ENCODE measurements at places on chromosomes 7 and 10.

- DNase-seq: no peak
Observed at GRCh38 chr7:78055001-78055573, 256.5 kb downstream of the PHTF2 start.

DNA sequence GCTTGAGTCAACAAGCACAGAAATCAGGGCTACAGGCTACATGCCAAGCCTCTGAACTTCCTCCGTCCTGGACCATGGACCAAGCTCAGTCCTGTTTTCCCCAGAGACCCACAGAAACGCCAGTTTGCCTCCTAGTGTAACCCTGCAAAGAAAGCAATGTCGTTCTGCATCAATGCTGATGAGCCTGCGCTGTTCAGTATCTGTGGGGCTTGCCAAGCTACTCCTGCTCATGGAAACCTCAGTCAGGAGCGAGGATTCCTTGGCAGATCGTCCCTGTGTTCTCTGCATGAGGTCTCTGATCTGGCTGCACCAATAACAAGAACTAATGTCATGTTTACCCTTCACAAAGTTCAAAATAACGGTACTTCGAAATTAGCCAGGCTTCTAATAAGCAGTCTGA, 495.5 kb upstream of the C7orf33 start:
- no peak for DNase-seq

- DNase-seq: no peak
Observed at GRCh38 chr7:26485367-26485934, 193.8 kb downstream of the SNX10 start.

GRCh38 chr7:5694912-5695726, 86.3 kb downstream of the RNF216 start:
- DNase-seq: peak; percentile 49

- no peak for DNase-seq
Observed at GRCh38 chr10:103733045-103733419, 122.3 kb downstream of the SH3PXD2A start.

DNA sequence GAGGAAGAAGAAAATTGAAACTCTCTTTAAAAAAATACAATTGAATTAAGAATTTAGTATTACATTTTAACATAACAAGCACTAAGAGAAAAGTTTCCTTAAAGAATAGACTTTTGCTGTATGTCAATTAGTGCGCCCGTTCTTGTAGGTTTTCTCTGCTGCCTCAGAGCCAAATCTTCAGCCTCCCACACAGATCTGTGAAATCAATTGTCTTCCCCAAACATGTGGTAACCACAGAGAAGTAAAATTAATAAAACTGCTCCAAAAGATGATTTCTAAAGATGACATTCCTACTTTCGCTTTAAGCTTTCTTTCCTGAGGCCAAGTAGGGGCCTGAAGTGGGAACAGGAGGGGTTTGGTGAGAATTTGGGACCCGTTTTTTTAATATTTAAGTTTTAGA, 113.2 kb upstream of the ADO start:
- DNase-seq: no peak

DNA sequence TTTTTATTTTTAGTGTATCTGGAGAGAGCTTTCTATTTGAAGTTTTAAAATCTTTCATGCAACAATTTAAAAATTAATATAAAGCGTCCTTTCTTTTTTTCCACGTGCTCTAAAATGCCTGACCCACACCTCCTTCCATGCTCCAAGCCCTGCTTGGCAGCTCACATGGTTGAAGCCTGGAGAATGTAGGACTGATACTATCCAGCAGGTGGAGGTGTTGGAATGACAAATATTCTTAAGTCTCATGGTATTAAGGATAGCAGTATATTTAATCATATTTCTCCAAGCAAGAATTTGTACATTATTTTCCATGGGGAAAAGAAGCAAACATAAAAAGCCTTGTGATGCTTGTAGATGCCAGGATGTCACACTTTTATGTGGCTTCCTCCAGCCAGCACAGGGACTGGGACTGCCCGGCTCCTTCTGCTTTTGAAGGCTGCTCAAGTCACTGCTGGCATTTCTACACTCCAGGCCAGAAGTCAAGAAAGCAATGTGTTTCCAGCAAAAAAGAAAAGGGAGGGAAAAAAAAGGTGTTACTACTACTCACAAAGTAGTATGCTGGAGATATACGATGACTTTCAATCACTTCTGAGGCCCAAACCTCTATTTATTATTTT, 49.7 kb downstream of the BZW2 start:
- DNase-seq: no peak

DNA sequence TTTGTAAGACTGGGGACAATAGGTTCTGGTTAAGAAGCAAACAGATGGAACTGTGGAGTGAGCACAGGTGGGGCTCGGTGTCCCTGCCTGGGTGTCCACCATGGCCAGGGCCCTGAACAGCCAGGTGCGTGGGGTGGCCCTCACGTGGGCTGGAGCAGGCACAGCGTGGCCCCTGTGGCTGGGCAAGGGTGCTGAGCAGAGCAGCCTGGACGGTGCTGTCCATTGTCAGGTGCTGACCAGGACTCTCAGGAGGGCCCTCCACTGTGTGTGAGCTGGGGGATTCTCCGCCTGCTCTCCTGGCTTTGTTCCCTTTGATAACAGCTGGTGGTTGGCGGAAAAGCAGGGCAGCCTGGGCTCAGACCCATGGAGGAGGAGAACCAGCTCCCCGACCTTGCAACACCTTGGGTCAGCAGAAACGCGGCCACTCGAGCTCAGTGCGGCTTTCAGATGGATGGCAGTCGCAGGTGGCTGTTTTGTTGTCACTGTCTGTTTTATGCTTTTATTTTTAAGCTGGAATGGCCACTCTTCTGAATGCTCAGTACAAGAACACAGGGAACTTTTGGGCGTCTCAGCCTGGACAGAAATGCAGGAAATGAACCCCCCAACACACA, 273.9 kb upstream of the ADARB2 start:
- DNase-seq: no peak

- DNase-seq: no peak
Observed at GRCh38 chr10:122986335-122986734, 6.1 kb downstream of the PSTK start.

GRCh38 chr10:103498936-103499638, 5.6 kb downstream of the NEURL1 start:
- no peak for DNase-seq

GRCh38 chr7:33392148-33392547, 262.8 kb downstream of the BBS9 start:
- no peak for DNase-seq

DNA sequence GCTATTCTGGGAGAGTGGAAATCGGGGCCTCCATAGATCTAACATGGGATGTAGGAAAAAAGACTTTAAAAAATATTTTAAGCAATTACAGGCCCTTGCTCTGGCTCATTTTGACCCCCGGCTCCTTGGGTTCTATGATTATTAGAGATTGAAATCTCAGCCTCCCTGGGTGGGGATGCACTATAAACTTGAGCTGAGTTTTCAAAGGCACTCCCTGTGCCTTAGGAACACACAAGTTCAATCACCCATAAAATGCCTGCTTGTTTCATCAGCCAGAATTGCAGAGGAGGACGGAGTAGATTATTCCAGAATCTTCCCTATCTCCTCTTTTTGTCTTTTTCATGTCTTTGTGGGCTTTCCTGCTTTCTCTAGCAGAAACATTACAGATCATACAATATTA, 145.4 kb downstream of the CUBN start:
- DNase-seq: no peak

DNA sequence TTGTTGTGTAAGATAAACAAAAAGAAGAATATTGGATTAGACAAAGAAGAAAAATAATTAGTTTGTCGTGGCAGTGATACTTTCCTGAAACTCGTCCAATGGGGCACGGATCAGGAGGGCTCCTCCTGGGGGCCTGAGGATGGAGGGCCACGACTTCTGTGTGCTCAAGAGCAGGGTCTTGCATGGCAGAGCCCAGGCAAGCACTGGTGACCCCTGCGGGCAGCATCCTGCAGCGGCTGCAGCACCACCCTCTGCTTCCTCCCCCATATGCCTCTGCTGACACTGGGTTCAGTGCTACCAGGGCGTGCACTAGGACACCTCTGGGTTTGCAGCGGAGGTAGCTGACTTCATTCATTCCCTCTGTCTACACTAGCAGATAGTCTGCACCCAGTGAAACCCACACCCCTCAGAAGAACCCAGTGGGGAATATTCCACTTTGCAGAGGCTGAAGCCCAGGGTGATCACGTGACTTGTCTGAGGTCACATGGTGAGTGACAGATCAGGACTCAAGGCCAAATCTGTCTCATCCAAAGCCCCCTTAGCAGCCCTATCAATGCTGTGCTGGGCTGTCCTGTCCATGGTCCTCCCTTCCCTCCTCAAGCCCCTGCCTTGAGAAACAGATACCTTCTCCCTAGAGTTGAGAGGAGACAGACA, 375.5 kb downstream of the TCERG1L start:
- DNase-seq: no peak

DNA sequence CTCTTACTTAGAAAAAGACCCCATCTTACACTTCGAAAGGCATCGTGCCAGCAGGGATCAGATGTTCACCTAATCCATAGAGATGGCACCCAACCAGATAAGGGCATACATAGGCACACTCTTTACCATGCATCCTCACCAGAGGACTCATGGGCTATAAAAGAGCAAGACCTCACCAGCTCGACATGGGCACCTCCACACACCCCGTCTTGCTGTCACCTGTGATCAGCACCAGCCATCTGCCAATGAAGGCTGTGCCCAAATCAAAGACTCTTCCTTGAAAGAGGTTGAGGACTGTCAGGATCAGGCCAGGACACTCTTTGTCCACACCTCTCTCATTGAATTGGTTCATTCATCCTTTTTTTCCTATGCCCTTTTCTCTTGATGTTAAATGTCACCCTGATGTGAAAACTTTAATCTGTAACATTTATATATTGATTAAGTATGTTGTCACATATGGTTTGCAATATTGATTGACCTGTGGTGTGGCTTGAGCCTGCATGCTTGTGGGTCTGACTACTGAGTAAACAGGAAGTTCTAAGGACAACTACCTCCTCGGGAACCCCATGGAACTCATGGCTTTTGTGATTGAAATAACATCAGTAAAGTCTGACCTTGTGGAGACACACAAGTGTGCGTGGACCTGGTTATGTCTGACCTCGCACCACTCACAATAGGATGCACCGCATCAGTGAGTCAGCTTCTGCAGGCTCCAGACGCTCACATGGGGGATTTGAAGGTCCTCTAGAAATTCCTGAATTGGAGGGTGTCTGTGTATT, 75.5 kb downstream of the HTR5A start:
- no peak for DNase-seq

DNA sequence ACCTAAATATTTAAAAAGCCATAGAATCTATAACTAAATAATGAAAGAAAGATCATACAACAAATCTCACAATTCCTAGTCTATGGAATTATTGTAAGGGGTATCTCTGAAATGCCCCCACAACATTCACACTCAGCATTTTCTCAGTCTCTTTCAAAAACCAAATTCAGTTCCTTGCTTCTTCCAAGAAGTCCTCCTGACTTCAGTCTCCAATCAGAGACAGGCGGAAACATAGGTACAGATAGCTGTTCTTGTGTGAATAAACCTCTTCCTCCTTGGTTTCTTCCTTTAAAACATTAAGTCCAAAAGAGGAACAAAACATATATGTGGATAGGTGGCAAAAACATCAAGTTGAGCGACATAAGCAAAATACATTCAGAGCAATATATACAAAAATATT, 13.9 kb upstream of the FBXW4 start:
- no peak for DNase-seq

GRCh38 chr7:31407178-31407676, 66.7 kb upstream of the NEUROD6 start:
- DNase-seq: no peak

- no peak for DNase-seq
Observed at GRCh38 chr10:34742456-34742855, 72.6 kb downstream of the PARD3 start.

- no peak for DNase-seq
Observed at GRCh38 chr7:106372595-106373318, 88.0 kb upstream of the NAMPT start.

DNA sequence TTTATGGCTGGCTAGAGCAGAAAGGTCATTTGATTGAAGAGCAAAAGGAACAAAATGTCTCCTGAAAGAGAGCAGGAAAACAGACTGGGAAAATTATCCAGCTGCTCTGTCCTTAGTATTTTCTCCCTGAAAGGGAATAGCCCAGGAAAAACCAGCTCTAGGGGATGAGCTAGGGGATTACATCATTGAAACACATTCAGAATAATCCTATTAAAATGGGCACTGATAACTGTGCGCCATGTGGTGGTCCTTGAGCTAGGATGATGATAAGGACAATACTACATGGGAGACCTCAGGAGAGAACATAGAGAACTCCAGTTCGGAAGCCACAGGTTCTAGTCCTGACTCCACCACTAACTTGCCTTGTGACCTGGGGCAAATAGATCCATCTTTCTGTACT, 873.8 kb downstream of the TYW1 start:
- DNase-seq: no peak

DNA sequence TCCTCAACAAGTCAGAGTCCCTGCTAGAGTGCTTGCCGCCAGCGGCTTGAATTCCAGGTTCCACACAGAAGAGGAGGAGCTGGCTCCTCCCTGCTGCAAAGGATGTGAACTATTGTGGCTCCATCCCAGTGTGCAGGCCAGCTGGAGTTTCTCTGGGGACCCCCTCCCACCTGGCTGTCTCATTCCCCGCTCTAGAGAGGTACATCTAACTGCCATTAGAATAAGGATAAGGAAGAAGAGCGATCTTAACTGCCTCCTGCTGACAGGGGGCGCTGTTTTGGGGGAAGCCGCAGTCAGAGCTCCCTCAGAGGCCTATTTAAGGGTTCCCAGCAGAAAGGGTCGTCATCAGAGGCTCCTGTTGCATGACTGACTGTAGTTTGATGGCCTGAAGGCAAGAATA, 40.8 kb upstream of the HECW1 start:
- DNase-seq: no peak

DNA sequence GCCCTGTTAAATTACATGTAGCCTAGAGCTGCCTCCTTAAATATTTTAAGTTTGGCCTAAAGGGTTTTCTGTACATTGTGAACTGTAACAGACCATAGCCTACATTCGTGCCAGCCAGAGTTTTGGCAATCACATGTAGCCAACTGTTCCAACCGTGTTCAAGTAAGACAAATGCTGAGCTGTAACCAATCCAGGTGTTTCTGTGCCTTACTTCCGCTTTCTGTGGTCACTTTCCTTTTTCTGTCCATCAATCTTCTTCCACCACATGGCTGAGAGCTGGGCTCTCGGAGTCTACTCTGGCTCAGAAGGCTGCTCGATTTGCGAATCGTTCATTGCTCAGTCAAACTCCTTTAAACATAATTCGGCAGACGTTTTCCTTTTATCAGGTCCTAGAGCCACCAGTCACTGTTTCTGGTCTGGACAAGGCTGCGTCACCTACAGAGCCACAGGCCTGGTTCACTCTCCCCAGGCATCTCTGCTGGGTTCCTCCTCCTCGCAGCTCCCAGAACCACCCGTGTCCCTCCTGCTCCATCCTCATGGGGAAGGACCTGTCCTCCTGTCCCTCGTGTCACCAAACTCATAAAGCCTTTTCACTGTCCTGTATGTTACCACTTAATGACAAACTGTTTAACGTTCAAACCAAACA, 158.0 kb upstream of the RHEB start:
- DNase-seq: no peak

GRCh38 chr10:91689731-91690168, 56.9 kb upstream of the PPP1R3C start:
- no peak for DNase-seq

DNA sequence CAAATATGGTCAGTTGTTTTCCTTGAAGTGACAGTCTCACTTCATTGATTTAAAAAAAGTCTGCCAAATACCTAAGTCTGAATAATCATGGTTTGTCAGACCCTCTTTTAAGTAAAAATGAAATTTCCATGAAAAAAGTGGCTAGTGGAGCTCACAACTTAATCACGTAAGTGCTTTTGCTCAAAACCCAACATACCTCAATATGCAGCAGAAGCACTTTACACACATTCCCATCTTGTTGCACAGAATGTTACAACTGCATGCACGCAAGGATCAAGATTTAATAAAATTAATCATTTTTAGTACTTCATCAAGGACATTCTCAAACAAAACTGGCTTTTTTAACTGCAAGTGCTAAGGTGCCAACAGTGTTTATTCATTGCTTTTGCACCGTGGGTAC, 21.6 kb downstream of the EZH2 start:
- no peak for DNase-seq

Data from substantia nigra (tissue), 51 donors.